ENCODE measurements at places on chromosomes 16 and 17.

GRCh38 chr17:78661093-78661770 is 84.0 kb upstream of the DNAH17 start:
- no peak for DNase-seq

DNA sequence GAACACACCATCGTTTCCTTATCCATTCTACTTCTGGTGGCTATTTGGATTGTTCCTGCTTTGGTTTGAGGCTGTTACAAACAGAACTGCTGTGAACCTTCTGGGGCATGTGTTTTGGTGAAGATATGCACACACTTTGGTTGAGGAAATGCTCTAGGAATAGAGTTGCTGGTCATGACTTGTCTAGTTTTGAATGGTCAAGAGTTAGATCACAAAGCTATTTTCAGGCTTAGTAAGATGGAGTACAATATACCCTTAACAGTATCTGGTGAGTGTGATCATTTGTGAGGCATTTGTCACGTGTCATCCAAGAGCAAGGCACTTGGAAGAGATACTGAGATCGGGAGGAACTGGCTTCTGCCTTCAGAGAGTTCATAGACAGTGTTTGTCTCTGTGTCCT is 47.0 kb upstream of the CACNG5 start:
- no peak for DNase-seq

DNA sequence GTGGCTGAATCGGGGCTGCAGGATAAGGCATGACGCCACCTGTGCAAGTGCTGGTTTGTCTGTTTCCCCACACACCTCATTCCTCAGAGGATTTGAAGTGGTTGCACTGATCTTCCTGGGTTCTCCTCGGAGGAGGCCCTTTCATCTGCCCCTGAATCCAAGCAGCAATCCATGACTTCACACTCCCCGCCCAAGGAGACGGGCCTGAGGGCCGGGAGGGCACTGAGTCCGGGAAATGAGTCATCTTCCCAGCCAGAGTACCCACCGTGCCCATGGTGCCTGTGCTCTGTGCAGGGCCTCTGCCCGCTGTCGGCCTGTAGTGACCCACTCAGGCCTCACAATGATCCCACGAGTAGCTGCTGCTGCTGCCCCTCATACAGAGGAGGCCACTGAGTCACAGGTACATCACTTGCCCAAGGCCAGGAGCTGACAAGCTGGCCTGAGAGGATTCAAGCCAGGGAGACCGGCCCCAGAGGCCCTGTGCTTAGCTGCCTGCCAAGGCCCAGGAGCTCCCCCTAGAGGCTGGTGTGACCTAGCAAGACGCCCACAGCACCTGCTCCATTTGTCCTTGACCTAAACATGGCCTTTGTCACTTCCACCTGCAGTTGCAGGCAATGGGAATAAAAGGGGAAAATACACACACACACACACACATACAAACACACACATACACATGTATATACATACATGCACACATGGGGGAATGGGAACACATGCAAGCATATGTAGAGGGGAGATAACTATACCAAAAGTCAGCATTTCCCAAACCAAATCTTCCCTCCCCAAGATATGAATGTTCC is 240.0 kb downstream of the C16orf95 start:
- DNase-seq: no peak

- DNase-seq: no peak
Measured at GRCh38 chr16:3748307-3748706, 31.0 kb upstream of the TRAP1 start.

- peak; percentile 78 for DNase-seq
Measured at GRCh38 chr16:88686439-88687253, at the start of gene SNAI3. Gene SNAI3 (minus strand): TSS chr16:88686507. CDS start chr16:88686406, 101 bp downstream.

DNA sequence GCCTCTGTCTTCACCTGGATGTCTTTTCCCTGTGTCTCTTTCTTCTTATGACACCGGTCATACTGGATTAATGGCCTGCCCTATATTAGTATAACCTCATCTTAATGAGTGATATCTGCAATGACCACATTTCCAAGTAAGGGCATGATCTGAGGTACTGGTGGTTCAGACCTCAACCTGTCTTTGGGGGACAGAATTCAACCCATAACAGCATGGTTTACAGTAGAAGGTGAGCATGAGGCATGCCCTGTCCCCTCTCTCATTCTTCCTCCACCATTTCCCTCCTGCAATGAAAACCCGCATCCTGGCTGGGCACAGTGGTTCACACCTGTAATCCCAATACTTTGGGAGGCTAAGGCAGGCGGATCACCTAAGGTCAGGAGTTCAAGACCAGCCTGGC is 2.8 kb upstream of the RAB37 start:
- no peak for DNase-seq

- DNase-seq: no peak
Measured at GRCh38 chr17:27771586-27771985, 28.7 kb downstream of the NOS2 start.

- no peak for DNase-seq
Measured at GRCh38 chr17:35630530-35631148, 43.5 kb downstream of the AP2B1 start.

DNA sequence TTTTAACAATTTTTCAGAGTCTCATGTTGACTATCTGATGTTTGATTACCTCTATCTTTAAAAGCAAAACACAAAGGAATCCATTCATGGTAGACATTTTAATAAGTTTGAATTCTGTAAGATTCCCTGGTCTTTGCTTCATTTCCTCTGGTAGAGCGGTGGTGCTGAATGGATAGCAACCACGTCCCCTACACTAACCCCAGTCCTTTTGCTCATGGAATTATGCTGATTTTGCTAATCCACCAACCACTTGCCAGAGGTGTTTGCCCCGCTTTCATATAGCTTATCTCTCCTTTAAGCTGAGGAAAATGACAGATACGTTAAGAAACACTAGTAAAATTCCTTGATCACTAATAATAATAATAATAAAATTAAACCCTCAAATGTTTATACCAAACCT is 9.5 kb downstream of the KCNJ16 start:
- no peak for DNase-seq

- DNase-seq: no peak
Measured at GRCh38 chr16:1534021-1535020, 855 bp downstream of the TMEM204 start.

DNA sequence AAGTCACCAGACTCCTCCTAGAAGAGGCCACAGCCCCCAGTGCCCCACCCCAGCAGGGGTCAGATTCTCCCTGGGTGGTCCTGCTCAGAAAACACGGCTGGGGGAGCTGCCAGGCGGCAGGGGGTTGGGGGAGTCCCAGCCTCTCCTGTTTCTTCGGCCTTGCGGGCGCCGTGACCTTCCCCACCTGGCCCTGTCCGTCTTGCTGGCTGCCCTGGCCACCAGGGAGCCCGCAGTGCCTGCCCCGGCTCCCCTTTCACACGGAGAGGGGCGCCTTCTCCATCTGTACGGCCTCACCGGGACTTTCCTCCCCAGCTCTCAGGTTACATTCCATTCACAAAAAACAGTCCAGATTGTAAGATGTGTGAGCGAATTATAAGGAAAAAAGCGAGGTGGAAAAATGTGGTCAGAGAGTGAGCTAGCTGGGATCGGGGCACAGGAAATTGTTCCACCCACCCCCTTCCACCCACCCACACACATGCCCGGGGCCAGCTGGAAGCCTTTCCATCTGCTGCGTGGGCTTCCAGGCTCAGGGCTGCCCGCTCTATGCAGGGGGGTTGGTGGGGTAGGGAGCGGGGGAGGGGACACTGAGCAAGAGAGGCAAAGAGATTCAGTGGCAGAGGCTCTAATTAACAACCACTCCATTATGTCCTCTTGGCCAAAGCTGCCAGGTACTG is 14.6 kb upstream of the CIBAR2 start:
- no peak for DNase-seq

GRCh38 chr16:22014271-22014873 is 6.5 kb downstream of the MOSMO start:
- DNase-seq: no peak

GRCh38 chr17:60328679-60329078 is 63.3 kb downstream of the USP32 start:
- DNase-seq: no peak

DNA sequence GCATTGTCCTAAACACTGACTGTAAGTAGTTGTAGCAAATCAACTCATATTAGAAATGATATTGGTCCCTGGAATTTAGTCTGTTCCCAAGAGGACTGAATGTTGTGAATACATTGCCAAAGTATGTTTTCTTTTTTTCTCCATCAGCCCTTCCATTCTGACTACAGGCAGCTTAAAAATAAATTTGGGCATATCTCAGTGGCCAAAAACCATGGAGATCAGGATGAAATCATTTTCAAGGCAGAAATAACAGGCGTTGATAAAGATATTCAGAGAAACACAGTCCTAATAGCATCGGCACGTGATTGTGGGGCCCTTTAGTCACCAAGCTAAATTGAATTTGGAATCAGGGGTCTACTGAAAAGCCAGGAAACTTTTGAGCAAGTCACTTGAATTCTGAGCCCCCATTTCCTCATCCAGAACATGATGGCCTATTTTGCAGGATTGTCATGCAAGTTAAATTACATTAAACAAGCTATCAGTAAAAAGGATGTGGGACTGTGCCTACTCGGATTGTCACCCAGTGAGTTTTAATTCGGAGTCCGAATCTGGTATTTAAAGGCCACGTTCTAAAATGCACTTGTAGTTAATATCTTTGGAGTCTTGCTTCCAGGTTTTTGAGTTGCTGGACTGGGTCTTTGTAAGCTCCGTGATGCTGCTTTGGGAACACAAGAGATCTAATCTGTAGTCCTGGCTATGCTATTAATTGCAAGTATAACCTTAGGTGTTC is 17.1 kb downstream of the HLF start:
- no peak for DNase-seq

GRCh38 chr17:30389756-30390300 is 11.1 kb downstream of the CPD start:
- DNase-seq: no peak

- no peak for DNase-seq
Measured at GRCh38 chr16:78906135-78906534, 694.4 kb downstream of the MAF start.

- no peak for DNase-seq
Measured at GRCh38 chr17:48148029-48148770, 40.6 kb downstream of the SNX11 start.

DNA sequence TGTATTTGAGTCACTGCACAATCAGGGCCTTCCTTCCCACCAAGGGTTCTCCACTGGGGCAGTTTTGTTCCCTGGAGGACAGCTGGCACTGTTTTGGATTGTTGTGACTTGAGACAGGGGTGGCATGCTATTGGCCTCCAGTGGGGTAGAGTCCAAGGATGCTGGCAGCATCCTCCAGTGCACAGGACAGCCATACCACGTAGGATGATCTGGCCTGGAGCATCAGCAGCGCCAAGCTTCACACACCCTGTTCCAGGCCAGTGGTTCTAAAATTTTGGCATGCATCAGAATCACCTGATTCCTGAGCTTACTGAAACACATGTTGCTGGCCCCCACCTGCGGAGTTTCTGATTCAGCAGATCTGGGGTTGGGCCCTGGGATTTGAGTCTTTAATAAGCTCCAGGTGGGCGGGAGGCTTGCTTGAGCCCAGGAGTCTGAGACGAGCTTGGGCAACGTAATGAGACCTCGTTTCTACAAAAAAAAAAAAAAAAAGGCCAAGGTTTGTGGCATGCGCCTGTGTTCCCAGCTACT is 83.2 kb downstream of the MGAT5B start:
- DNase-seq: no peak

- no peak for DNase-seq
Measured at GRCh38 chr16:11128211-11129141, 127.5 kb downstream of the SOCS1 start.

GRCh38 chr16:51747329-51747728 is 596.3 kb upstream of the SALL1 start:
- DNase-seq: no peak
